CD4-positive, CD25-positive, alpha-beta regulatory T cell (primary cell): ENCODE measurements at places on chromosomes 2 and 18. TPM values are rescaled to one million over a fixed set of nuclear protein-coding genes. Genes with fewer than 3 reads are reported as not detected.
A peak's percentile ranks its signal among the peaks of the same experiment; 100 is the strongest.

GRCh38 chr2:205156457-205156856, 525.8 kb upstream of the NRP2 start:
- DNase-seq = no peak

GRCh38 chr2:240326246-240326645, 109.2 kb upstream of the GPC1 start:
- no peak for DNase-seq

- DNase-seq = no peak
Observed at GRCh38 chr2:229412686-229413085, 141.6 kb upstream of the PID1 start.

- DNase-seq = no peak
Observed at GRCh38 chr2:11142330-11142729, 12.9 kb upstream of the SLC66A3 start.

DNA sequence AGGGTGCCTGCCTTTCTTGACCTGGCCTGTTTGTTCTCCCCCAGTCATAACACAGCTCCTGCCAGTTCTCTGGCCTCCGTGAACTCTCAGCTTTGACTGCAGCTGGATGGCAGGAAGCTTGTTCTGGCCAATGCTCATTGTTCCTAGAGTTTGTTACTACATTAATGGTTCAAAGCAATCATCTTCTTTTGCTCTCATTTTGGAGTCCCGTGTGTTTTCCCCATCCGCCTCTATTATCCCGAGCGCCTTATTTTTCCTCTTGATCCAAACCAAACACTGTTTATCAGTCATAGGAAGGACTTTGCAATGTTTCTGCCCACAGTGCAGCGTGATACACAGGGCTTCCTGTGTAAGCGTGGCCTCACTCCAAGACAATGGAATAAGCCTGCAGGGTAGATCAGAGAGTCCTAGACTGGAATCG, 184.3 kb upstream of the APCDD1 start:
- DNase-seq = no peak

PID1 gene
- not detected for total RNA-seq

TXNDC2 gene
- total RNA-seq = not detected

- no peak for DNase-seq
Observed at GRCh38 chr2:238966072-238966937, 118.4 kb downstream of the TWIST2 start.

GRCh38 chr2:43453179-43454170, 142.4 kb downstream of the THADA start:
- no peak for DNase-seq

DNA sequence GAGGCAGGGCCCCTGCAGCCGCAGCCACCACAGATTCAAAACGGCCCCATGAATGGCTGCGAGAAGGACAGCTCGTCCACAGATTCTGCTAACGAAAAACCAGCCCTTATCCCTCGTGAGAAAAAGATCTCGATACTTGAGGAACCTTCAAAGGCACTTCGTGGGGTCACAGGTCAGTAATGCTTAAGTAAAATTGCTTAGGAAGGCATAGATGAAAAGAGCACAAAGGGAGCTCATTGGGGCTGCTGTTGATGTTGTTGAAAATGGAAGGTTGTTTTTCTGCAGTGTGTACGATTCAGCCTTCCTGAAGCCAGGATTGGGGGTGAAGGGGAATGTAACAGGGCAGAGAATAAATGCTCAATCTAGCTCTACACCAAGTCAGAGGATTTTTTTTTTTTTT, 90.5 kb downstream of the KCTD18 start:
- DNase-seq = no peak

INHBB gene
- not detected for total RNA-seq

DNA sequence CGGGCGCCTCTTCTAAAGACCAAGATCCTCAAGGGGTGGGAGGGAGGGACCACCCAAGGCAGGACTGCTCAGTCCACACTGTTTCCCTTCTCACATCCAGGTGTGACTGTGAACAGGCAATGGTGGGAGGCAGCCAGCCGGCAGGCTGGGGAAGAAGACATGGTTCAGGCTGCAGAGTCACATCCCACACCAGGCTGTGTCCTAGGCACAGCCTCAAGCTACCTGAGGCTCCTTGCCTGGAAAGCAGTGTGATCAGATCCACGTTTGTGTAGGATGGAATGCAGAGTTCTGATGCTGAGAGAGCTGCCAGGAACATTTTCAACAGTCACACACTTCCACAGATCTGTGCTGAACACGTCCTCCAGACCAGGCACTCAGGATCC, 16.4 kb downstream of the SLC66A2 start:
- DNase-seq = no peak

- DNase-seq = no peak
Observed at GRCh38 chr2:126976721-126977328, 78.1 kb downstream of the TEX51 start.

- no peak for DNase-seq
Observed at GRCh38 chr2:224377751-224378700, 23.9 kb downstream of the FAM124B start.

GRCh38 chr18:21739604-21740537, 721 bp upstream of the MIB1 start:
- DNase-seq = no peak

DNA sequence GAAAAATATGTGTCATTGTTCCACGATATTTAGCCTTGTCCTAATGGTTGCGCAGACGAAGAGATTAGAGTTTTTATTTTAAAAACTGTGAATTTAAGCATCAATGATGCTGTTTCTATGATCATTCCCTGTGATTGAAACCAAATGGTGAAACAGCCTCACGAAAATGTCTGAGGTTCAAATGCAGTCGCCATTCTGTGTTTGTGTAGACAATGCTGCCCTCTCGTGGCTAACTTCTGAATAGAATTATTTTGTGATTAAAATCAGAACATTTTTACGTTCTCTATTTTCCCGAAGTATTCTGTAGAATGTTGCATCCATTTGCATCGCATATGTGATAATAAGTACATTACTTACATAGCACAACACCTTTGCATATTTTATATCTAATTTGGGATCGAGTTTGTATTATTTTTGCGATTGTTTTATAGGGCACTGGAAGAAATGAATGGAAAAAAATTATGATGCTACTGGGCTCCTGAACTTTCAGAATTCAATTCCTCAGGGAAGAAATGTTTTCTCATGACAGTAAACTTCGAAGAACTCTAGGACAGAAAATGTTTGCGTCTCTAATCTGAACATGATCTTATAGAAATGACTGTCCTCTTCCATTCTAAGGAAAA, 54.8 kb upstream of the CREB1 start:
- peak; percentile 20 for DNase-seq

GALR1 gene
- not detected for total RNA-seq

DNA sequence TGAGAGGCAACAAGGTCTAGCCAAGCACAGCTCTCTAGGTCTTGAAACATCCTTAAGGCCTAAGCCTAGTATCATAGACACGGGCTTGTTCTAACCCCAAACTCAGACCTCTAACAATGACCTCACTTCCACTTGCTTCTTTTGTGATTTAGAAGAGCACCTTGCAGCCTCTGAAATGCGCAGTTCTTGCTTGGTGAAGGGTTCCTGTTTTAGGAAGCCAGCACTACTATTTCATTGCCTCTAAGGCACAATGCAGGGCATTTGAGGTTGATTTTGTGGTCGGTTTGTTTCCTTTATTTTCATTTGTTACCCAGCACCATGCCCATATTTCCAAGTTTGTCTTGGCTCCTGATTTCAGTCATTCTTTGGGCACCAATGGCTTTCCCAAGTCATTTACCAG, 117.0 kb upstream of the CYP1B1 start:
- DNase-seq = no peak

DNA sequence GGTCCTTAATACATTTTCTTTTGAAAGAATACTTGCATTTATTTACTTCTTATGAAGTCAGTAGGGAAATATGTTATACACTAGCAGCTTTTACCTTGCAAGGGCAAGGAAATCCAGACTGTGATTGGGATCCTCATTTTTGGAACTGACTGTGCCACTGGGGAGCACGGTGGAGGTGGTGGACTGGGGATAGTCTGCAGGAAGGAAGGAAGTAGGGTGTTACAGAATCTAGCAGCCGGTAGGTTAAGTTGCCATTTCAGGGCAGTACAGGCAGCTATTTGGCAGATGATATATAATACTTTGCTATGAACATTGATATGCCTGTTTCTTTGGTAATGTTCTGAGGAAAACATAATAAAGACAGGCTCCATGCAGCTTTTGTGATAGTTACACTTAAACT, 238.3 kb downstream of the PHLPP1 start:
- DNase-seq = no peak

- DNase-seq = no peak
Observed at GRCh38 chr2:170155022-170155722, 22.8 kb upstream of the MYO3B start.

RALBP1 gene
- total RNA-seq = 27.0 TPM

DNA sequence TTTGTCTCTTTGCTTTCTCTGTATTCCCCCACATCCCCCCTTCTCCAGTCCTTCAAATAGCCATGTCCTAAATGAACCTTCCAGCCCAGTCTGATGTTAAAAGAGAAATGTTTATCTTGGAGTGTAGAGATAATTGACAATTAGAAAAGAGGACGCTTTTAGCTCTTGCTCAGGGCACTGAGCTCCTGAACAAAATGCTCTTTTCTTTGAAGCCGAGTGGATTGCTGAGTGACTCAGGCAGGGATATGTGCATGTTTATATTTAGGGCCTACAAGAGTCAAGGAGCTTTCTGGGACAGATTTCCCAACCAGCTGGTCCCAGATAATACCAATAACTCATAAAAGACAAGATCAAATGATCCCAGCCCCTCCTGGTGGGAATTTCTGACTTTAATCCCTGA, 88.0 kb upstream of the SETBP1 start:
- DNase-seq = no peak

DNA sequence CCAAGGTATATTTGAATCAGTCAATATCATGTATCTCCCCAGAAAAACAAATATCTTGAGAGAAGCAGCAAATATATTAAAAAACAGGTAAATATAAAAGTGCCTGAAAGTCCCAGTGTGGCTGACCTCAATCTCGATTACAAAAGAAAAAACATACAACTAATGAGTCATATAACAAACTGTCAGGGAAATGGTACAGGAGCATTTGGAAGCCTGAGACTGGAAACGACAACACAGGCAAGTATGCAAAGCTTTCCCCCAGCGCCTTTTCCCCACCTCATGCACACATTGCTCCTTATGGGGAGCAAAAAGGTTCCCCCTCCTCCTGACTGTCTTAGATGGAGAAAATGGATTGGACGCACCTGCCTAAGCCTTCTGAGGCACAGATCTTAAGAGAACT, 230.7 kb downstream of the TMX3 start:
- no peak for DNase-seq

GRCh38 chr2:64203131-64203857, 59.1 kb upstream of the PELI1 start:
- DNase-seq = no peak

GRCh38 chr2:151299920-151300539, 10.6 kb upstream of the NMI start:
- no peak for DNase-seq
